ENCODE measurements at places on chromosomes 16 and 17. TPM values are rescaled to one million over a fixed set of nuclear protein-coding genes. Genes with fewer than 3 reads are reported as not detected.

DNA sequence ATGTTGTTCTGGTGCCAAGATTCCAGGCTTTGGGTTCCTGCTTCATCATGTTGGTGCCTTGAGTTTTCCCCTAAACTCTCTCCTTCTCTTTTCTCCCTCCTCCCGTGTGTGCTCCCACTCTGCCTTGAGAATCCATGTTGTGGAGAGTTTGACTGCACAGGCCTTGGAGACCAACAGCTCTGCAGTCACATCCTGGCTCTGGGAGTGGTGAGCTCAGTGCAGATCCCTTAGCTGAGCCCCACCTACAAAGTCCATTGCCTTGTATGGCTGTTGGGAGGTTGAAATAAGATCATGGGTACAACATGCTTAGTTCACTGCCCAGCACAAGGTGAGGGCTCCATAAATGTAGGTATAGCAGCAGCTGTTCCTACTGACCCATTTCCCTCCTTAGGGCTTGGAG, 85.9 kb downstream of the IRX3 start:
- no peak overlapping the region for H3K4me3 ChIP-seq
- H3K4me1 ChIP-seq, result no peaks in the 10 kb centered on the region
- H3K36me3 ChIP-seq, result no peaks in the 10 kb centered on the region
- H3K27ac ChIP-seq, result no peak overlapping the region

SLC16A13 gene
- 5.3 TPM for total RNA-seq

PNMT gene
- total RNA-seq, result 0.67 TPM

- H3K36me3 ChIP-seq, result no peaks in the 10 kb centered on the region
- H3K27me3 ChIP-seq, result peaks cover 13% of the 10 kb centered on the region
- peak overlapping the region; percentile 80 for H3K4me3 ChIP-seq
- peak; percentile 21 for DNase-seq
These were observed 101.5 kb downstream of the MGAT5B start for GRCh38 chr17:76969598-76970172.

G6PC1 gene
- not detected for total RNA-seq

DNA sequence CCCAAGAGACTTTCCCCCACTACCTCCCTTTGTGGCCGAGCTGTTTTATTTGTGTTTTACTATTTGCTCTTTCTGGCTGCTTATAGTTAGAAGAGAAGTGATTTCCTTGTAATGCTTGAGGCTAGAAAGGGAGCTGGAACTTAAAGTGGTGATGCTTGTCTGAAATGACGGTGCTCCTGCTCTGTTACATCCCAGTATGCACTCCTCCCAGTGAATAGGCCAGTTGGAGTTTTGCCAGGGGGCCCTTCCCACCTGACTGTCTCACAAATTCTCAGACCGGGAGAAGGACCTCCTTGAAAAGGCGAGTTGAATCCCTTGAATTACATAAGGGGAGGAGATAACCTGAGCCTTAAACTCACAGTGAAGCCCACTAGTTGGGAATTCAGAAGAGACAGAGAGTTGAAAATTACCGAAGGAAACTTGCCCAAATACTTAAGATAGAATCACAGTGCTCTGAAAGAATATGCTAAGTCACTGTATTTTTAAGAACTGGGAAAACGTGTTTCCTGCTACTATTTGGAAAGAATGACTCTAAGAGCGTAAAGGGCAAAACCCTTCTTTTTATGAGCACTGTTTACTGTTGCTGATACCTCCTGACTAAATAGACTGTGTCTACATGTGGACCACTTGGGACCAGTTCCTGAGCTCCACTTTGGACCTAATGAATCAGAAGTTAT, 84.7 kb upstream of the CLEC3A start:
- H3K4me1 ChIP-seq, result no peaks in the 10 kb centered on the region
- H3K27ac ChIP-seq, result no peak overlapping the region
- peaks cover 18% of the 10 kb centered on the region for H3K27me3 ChIP-seq
- no peaks in the 10 kb centered on the region for H3K36me3 ChIP-seq
- DNase-seq, result no peak

DNA sequence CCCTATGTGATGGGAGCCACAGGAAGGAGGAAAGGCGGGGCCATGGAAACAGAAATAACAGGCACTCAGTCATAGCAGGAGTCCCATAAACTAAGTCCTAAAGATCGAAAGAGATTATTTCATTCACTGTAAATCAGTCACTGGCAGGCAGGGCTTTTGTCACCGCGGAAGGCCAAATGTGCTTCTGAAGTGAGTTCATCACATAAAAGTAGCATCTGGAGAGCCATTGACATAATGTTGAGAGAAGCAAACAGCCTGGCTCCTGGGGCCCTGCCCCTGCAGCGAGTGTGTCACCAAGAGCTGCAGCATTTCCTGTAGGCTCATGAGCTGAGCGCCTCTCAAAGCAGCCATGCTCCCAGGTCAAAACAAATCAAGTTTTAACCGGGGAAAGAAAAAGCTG, 476.2 kb downstream of the HAPSTR1 start:
- no peak overlapping the region for H3K27ac ChIP-seq
- H3K36me3 ChIP-seq, result no peaks in the 10 kb centered on the region
- no peak overlapping the region for H3K4me3 ChIP-seq

GRCh38 chr17:39777534-39778365, 40.0 kb downstream of the GRB7 start:
- H3K4me3 ChIP-seq, result peak overlapping the region; percentile 81
- H3K36me3 ChIP-seq, result peaks cover 31% of the 10 kb centered on the region
- no peaks in the 10 kb centered on the region for H3K27me3 ChIP-seq
- peaks cover 89% of the 10 kb centered on the region for H3K4me1 ChIP-seq
- peak overlapping the region; percentile 98 for H3K27ac ChIP-seq
- no peak for DNase-seq

RPRML gene
- not detected for total RNA-seq

PDILT gene
- not detected for total RNA-seq

HS3ST3A1 gene
- 1.5 TPM for total RNA-seq

ADORA2B gene
- 1.2 TPM for total RNA-seq

DNA sequence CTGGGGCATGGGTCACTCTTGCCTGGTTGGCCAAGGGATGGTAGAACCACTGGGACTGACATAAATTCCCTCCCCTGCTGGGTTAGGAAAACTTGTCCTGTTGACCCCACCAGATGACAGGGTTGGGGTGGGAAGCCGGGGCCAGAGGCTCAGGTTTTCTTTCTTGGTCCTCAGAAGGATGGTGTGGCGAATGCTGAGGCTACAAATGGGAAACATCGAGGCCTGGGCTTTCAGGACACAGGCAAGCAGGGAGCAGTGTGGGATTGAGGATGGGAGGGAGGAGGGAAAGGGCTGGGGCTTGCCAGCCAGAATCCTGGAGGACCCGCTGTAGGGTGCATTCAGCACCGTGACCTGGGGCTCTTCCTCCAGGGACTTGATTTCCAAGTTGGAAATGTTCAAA, 14.5 kb upstream of the PLEKHG4 start:
- H3K4me1 ChIP-seq, result no peaks in the 10 kb centered on the region
- no peak for DNase-seq
- no peak overlapping the region for H3K27ac ChIP-seq
- peaks cover 21% of the 10 kb centered on the region for H3K27me3 ChIP-seq
- H3K4me3 ChIP-seq, result no peak overlapping the region

FGF11 gene
- total RNA-seq, result 5.3 TPM

- no peaks in the 10 kb centered on the region for H3K27me3 ChIP-seq
- DNase-seq, result no peak
- H3K36me3 ChIP-seq, result peaks cover 15% of the 10 kb centered on the region
- H3K4me1 ChIP-seq, result peaks cover 14% of the 10 kb centered on the region
- H3K4me3 ChIP-seq, result peak overlapping the region; percentile 82
- peak overlapping the region; percentile 100 for H3K27ac ChIP-seq
These were observed 111.5 kb upstream of the TOB1 start for GRCh38 chr17:50977487-50978159.

RPH3AL gene
- 3.5 TPM for total RNA-seq

DNA sequence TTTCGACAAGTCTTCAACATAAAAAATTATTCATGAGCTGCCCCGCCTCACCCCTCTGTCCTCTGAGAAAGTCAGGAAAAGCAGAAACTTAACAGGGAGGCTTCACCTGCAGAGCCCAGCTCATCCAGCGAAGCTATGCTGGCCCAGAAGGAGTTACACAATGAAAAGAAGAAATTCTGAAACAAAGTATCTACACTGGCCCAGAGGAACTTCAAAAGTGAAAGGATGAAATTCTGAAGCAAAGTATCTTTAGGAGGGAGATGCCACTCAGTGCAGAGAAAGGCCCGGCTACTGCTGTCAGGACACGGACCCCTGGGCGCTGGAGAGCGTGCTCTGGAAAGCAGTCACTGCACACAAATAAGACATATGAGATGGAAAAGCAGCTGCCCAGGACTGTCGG, 1.6 kb downstream of the GALNS start:
- peak overlapping the region; percentile 26 for H3K27ac ChIP-seq
- DNase-seq, result no peak
- H3K36me3 ChIP-seq, result peaks cover 5% of the 10 kb centered on the region
- peak overlapping the region; percentile 62 for H3K4me3 ChIP-seq
- H3K27me3 ChIP-seq, result no peaks in the 10 kb centered on the region

GRCh38 chr16:68194251-68194650, 41.7 kb downstream of the ESRP2 start:
- H3K27ac ChIP-seq, result peak overlapping the region; percentile 3
- H3K4me1 ChIP-seq, result peaks cover 11% of the 10 kb centered on the region
- peaks cover 19% of the 10 kb centered on the region for H3K36me3 ChIP-seq
- no peaks in the 10 kb centered on the region for H3K27me3 ChIP-seq
- no peak for DNase-seq

- no peaks in the 10 kb centered on the region for H3K36me3 ChIP-seq
- no peak overlapping the region for H3K4me3 ChIP-seq
- H3K4me1 ChIP-seq, result peaks cover 4% of the 10 kb centered on the region
- DNase-seq, result no peak
- peaks cover 37% of the 10 kb centered on the region for H3K27me3 ChIP-seq
These were observed 3.2 kb upstream of the C1QTNF1 start for GRCh38 chr17:79020631-79021301.

WNK4 gene
- total RNA-seq, result 1.0 TPM

DNA sequence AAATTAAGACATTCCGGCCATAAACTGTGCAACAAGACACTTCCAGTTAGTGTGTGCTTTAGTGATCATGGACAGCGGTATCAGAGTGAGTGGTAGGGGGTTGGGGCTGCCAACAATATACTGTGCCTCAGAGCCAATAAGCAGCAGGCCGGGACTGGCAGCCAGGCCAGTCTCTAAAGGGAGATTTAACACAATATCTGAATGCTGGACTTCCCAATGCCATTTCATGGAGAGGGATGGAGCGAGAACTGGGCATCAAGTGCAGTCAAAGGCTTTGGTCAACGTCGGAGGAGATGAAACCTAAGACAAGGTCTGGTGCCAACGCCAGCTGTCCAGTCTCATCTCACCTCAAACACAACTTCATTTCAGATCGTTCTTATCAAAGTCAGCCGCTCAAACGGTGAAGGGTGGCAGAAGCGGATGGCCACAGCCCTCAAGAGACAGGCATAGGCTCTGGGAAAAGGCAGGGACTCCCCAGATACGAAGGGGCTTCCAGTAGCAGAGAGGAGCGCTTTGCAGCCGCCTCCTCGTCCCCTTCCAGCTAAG, 935 bp downstream of the USP32 start:
- peak overlapping the region; percentile 91 for H3K27ac ChIP-seq
- no peaks in the 10 kb centered on the region for H3K27me3 ChIP-seq
- peaks cover 49% of the 10 kb centered on the region for H3K4me1 ChIP-seq
- DNase-seq, result peak; percentile 37
- peaks cover 4% of the 10 kb centered on the region for H3K36me3 ChIP-seq
